GM13976 (cell line): ENCODE measurements at places on chromosomes 1 and 21.

- no peak for DNase-seq
Observed at GRCh38 chr1:215084621-215085020, 2.1 kb downstream of the KCNK2 start.

DNA sequence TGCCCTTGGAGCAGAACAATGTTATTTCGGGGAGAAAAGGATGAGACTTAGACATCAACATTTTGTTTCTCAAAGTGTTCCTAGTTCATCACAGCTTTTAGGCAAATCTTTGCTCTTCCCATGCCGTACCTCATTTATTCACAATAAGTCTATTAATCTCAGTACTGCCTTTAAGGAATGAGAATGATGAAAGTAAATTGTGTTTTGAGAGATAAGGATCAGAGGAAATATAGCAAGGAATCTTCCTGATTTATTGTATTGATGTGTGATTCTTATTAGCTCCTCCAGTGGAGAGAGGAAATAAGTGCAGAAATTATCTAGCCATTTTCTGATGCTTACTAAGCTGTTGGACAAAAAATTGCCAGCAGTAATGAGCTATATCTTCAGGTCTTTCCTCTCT lies 2.0 kb downstream of the POLR3C start:
- no peak for DNase-seq

DNA sequence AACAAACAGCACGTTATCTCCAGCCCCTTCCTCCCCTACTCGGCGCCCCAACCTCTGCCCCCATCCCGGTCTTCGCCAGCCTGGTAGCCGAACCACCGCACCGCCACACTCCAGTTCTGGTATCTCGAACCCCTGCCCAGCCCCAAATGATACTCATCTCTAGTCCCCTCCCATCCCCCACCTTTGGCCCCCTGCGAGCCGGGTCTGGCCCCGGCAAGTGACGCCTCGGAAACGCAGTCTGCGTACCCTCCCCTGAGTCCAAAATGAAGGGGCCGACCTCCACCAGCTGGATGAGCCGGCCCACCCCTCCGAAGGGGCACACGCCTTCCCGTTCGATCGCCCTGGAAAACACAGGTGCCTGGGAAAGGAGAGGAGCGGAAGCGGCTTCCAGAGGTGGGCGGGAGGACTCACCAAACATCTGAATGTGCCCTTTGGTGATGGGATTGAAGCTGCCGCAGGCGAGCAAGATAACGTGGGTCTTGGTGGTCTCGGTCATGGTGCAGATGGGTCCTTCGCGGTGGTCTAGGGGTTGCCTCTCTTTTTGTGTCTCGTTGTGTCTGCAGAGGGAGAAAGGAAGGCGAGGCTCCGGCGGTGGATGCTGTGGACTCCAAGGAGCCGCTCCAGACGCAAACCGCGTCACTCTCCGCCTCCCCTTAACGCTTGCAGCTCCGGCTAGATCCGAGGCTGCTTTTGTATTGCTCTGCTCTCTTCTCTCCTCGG lies at the start of gene NMNAT2:
Gene NMNAT2, minus strand, starts transcription at position 609 of the 720 bp plus-strand sequence. Its CDS starts 113 bp downstream, at position 496.
- DNase-seq: no peak

DNA sequence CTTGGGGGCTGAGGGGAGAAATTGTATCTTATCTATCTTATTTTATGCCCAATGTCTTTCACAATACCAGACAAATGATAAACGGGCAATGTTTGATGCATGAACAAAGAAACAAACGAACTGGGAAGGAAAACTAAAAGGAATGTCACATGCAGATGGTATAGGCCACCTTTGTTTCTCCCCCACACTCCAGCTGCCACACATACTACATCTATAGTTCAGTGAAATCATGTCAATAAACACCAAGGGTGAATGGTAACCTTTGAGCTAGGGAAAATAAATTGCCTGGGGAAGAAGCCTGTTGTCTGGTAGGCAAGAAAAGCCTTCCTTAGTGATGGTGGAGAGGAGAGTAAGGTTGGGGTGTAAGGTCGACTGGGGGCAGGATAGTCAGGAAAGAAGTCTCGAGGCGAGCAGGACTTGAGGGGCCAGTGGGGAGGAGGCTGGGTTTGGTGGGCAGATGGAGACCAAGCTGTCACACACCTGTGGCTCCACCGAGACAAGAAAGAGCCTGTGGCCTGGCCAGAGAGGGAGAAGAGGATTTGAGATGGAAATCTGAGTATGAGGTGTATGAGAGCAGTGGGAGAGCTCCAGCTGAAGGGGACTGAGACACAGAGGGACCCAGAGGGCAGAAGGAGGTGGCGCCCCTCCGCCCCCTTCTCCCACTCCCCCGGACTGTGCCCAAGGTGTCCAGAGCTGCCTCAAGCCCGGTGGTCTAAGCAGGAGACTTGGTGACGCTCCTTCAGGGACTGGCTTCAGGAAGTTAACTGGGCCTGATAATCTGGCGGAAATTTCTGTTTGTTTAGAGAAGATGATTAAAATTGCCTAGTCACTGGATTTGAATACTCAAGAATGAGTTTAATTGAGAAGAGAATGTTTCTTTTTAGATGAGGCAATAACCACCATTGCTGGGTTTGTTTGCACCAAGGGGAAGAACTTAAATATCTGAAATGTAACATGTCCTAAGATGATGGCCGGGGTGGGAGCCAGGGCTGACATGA lies 37.3 kb downstream of the ATF3 start:
- DNase-seq: no peak

DNA sequence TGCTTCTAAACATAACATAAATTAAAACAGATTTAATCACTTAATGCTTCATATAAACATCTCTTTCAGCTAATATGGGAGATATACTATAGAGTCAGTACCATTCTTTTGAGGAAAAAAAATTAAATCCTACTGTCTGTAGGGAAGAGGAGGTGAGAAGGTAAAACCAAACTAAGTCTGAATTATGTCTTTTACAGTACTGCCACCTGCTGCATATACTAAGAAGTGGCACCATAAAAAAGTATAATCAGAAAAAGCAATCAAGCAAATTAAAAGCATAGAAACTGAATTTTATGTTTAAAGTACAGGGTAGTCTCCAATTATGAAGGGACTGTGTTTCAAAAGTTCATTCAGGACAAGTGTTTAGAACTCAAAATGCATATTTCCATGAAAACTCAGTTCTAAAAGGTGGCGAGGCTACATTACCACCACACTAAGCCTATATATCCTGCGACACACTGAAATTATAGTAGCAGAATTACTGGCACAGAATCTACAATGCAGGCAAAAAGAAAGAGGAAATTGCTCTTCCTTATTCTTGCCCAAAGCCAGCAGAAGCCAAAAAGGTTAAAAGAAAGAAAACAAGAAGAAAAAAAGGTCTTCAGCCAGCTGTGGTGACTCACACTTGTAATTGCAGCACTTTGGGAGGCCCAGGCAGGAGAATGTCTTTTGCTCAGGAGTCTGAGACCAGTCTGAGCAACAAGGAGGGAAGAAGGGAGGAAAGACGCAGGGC lies 9.0 kb downstream of the NSL1 start:
- no peak for DNase-seq

- peak; percentile 22 for DNase-seq
Observed at GRCh38 chr1:20147846-20148570, 8.9 kb downstream of the PLA2G2F start.

DNA sequence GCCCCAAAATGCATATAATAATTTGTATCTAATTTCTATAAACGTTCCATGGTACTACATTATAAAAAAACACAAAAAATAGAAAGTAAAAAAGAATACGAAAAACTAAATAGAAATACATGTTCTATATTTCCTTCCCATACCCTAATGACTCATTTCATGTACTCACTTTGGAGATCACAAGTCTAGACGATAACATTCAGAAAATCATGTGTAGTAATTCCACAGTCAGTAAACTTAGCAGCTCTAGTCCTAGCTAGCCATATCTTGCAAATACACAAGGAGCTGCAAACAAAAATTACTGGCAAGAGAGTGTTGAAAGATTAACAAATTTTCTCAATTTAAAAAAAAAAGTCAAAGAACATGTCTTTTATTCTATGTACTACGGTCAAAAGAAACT lies 1.4 kb downstream of the GOLPH3L start:
- DNase-seq: no peak

- no peak for DNase-seq
Observed at GRCh38 chr1:227903614-227904501, 43.9 kb downstream of the WNT9A start.

GRCh38 chr1:242147096-242147976 lies 148.4 kb upstream of the MAP1LC3C start:
- DNase-seq: no peak

GRCh38 chr1:150992626-150993025 lies 10.5 kb downstream of the ANXA9 start:
- DNase-seq: no peak

DNA sequence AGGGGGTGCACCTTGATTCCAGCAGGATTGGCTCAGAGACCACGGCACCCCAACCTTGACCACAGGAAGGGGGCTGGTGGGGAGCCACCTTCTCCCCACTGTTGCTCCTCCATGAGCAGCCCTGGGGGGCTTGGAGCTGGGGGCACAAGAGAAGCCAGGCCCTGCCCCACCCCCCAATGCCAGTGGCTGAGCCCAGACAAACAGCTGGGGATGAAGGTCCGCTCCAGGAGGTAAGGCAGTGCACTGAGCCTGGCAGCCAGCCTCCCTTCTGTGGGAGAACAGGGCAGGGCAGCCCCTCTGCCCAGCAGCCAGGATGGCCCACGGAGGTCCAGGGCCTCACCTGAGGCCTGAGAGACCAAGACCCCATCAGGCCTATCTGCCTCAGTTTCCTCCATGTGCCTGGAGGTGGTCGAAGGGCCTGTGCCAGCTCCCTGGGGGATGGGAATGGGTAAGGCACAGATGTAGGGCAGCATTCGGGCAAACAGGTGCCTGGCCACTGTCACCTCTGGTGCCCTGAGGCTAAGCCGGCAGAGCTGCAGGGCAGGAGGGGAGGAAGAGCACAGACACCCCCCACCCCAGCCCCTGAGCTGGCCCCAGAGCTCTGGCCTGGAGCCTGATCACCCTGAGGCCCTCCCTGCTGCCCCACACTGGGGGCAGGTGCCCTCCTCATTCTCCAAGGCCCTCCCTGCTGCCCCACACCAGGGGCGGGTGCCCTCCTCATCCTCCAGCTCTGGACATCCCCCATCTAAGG lies 7.1 kb downstream of the ITGB2 start:
- DNase-seq: no peak

- DNase-seq: no peak
Observed at GRCh38 chr1:215824245-215824644, 257.1 kb downstream of the KCTD3 start.

GRCh38 chr1:197235355-197235754 lies 32.7 kb upstream of the CRB1 start:
- DNase-seq: no peak

DNA sequence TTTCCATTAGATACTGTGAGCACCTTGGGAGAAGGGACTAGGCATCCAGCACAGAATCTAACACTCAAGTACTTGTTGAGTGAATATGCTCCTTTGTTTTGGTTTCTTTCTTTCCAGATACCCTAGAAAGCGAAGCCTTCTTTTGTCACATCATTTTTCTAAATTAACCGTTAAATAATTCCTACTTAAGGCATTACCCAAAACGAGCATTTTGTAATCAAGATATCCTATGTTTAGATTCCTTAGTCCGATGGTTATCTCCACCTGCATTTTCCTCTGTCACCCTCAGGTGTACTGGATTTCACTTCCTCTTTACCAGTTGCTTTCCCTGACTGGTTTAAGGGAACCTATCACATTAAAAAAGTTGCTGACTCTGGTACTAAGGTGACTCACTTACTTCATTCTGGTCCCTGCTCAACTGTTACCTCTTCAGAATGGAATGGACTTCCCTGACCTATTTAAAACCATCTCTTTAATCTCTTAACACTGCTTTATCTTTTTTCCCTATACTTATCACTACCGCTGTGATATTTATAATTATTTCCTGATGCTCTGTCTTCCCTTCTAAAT lies 3.2 kb downstream of the B3GALNT2 start:
- no peak for DNase-seq

- DNase-seq: no peak
Observed at GRCh38 chr21:31087639-31088473, 49.6 kb upstream of the KRTAP19-8 start.

DNA sequence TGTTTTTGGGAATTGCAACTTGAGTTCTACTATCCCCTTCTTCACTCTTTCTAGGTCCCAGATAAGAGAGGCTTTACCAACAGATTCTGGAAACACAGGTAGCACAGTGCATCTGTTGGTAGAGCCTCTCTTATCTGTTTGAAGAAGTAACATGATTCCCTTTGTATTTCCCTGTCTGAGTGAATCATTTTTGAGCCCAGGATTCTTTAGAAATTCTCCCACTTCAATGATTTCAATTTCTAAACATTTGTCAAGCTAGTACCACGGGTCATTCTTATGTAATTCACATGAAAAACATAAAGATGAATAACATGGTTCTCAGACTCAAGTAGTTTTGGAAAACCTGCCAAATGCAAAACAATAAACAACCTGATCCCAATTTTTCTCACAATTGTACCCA lies 72.0 kb upstream of the DUSP10 start:
- no peak for DNase-seq

GRCh38 chr1:62406576-62406975 lies 30.3 kb upstream of the USP1 start:
- no peak for DNase-seq

DNA sequence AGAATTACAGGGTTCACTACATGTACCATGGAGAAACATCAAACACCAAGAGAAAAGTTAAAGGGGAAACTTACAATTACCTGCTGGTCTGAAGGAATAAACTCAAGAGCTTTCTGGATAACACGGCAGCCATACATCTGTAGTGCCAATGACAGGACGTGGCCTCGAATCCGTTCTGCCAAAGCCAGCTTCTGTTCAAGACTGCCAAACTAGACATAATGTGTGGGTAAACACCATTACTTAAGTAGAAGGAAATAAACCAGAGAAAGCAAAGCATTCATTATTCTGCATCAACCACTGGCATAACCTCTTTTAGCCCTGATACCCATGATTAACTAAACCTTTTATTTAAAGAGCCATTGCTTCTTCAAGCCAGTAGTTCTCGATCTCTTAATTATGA lies 41.5 kb upstream of the SDC3 start:
- DNase-seq: no peak

DNA sequence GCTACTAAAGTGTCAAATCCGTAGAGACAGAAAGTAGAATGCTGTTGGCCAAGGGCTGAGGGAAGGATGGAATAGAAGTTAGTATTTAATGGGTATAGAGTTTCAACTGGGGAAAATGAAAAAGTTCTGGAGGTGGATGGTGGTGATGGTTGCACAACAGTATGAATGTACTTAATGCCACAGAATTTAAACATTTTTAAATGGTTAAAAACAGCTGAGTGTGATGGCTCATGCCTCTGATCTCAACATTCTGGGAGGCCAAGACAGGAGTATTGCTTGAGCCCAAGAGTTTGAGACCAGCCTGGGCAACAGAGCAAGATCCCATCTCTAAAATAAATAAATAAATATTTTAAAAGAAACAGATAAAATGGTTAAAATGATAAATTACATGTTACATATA lies 44.5 kb downstream of the PIK3R3 start:
- no peak for DNase-seq
